ENCODE measurements at places on chromosomes 7 and 10.

GRCh38 chr7:81073931-81074251 lies 155.0 kb upstream of the SEMA3C start:
- DNase-seq, result no peak

DNA sequence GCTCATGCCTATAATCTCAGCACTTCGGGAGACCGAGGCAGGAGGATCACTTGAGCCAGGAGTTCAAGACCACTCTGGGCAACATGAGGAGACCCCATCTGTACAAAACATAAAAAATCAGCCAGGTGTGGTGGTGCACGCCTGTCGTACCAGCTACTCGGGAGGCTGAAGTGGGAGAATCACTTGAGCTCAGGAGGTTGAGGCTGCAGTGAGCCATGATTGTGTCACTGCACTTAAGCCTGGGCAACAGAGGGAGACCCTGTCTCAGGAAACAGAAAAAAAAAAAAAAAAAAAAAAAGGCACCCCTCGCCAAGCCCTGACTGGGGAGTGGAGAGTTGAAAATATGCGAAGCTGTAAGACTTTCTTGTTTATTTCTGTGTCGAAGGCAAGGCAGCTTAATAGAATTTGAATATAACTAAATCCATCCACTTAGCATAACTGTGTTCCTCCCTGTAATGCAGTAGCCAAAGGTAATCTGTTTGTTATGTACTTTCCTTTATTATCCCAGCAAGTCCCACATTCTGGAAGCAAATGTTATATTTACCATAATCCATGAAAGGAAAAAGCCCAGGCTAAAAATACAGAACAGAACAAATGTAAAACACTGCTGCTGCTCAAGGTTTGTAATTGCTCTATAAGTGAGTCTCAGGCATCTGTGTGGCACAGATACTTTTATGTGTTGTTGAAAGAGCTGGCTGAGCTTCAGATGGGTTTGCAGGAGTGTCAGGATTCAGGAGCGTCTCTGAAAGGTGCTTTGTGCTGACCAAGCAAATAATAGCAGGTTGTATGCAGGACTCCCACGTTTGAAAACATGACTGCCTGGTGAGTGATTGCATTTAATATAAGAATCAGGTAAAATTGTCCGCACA lies 127.2 kb downstream of the CELF2 start:
- DNase-seq, result no peak

DNA sequence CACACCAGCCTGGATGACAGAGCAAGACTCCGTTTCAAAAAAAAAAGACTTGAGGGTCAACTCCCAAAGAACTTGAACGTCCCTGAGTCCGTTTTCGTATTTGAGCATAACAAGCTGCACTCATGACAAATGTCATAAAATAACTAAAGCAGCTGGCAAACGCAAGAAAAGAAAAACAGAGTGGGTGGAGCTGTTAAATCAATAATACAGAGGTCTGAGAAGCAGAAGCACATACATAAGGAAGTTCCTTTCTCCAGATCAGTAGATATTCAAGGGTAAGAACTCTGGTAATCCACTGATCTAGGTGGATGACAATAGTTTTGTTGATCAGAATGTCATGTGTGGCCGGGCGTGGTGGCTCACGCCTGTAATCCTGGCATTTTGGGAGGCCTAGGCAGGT lies 150.1 kb downstream of the FAM107B start:
- no peak for DNase-seq

GRCh38 chr10:10849306-10849705 lies 168.4 kb upstream of the CELF2 start:
- DNase-seq, result no peak

DNA sequence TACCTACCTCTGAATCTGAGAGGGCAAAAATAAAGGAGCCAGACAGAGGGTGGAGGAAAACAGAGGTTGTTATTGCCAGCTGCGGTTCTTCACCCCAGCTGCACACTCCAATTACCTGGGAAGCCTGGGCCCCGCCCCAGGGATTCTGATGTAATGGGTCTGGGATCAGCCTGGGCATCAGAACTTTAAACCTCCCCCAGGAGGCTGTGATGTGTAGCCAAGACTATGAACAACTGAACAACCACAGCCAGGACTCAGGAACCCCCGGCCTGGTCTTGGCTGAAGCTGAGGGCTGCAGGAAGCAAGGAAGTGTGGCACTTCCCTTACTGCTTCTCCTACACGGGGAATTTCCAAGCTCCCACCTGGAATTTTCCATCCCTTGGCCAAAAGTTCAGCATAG lies 89.3 kb downstream of the HIP1 start:
- DNase-seq, result peak; percentile 13
